HS-5 (cell line): ENCODE measurements at places on chromosomes 6 and 20.

DNA sequence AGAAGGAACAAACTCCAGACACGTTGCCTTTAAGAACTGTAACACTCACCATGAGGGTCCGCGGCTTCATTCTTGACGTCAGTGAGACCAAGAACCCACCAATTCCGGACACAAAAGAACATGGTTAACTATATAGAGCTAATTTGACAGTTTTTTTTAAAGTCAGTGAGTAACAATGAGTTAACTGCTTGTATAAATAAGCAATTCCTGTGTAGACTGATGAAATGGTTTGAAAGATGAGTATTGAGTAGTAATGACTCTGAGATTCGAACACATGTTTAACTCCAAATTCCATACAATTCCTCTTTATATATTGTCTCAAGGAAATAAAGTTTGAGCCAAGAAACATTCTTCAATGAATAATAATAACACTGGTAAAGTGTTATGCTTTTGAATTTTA is 478.0 kb downstream of the MMUT start:
- no peak for DNase-seq

DNA sequence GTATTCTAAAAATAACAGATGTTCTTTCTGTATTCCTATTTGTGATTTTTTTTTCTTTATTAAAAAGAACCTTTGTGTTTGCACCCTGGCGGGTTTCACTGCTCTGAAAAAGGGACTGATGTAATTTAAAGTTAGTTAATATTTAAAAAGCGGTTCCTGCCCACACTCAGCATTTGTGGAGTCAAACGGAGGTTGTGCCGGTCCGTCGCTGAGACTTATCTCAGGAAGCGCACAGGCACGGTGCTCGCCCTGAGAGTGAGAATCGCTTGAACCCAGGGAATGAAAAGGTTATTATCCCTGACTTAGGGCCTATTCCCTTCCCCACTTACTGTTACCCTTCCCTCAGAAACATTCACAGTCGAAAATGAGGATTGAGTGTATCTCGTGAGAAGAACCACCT is 366.7 kb downstream of the THBS2 start:
- no peak for DNase-seq

DNA sequence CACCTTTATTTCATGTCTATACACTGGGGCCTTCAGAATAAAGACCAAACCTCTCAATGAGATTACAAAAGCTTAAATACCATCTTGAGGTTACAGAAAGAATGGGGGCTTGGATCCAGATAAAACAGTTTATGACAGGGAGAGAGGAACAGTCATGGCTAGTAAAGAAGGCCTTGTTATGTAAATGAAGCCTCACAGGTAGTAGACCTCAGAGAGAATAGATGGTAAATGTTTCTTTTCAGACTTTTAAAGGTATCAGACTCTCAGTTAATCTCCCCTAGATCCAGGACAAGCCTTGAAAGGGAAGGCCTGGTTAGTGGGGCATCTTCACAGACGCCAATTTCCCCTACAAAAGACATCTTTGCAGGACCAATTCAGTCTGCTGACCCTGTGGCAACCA is 1325.6 kb downstream of the HACE1 start:
- DNase-seq = no peak

- DNase-seq = no peak
Observed at GRCh38 chr20:843912-844311, 10.4 kb downstream of the FAM110A start.

DNA sequence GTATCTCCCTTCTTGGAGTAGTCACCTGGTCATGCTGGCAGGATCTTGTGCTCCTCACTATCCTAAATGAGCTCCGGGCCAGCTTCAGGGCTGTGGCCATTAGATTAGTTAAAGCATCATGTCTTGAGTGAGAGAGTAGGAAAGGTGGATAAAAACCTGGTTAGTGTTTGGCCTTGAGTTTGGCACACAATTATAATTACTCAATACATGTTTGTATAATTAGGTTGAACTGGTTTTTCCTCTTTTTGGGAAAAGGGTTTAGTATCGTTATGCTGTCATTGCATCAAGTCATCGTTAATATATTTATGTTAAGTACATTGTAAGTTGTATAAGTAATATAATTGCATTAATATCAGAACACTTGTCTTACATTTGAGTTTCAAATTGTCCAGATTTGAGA is 126.3 kb downstream of the CDKAL1 start:
- no peak for DNase-seq

DNA sequence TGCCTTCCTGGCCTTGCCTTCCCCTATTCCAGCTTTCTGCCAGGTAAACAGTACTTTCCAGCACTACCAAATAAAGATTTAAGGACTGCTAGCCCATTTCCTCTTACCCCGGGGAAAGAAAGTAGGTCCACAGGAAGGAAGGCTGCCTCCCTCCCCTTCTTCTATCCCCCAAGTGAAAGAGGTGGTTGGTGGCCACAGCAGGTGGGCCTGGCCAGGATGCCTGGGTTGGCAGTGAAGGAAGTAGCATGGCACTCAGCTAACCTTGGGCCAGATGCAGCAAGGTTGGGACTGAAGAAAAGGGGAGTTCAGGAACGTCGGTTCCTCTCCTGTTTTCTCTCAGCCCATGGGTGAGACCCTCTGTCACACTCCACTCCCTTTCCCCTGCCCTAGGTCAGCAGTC is 8.9 kb downstream of the NFKBIL1 start:
- no peak for DNase-seq

DNA sequence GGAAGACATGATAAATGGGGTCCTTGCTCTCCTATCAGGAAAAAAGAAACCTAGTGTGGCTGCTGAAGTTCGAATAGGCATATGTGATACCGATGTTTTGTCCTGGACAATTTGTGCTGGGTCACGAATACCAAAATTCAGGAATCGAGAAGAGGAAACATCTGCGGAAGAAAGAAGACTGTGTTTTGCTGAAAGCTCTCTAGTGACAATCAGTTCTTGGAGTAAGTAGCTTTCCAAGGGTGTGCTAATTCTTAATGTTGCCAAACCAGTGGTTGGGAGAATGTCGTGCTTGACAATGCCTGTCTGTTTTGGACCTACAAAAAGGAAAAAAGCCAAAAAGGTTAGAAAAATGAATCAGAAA is 956.1 kb downstream of the PHF3 start:
- DNase-seq = no peak

DNA sequence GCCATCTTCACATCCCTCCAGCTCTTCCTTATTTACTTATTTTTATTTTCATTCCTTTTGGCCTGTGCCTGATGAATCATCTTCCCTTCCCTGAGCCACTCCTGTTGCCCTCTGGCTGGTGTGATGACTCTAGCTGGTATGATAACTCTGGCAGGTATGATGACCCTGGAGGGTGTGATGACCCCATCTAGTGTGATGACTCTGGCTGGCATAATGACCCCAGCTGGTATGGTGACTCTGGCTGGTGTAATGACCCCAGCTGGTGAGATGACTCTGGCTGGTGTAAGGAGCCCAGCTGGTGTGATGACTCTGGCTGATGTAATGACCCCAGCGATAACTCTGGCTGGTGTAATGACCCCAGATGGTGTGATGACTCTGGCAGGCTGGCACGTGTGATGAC is 426.8 kb downstream of the QKI start:
- DNase-seq = no peak

- no peak for DNase-seq
Observed at GRCh38 chr6:133170602-133171001, 70.6 kb upstream of the EYA4 start.

- no peak for DNase-seq
Observed at GRCh38 chr20:25324412-25324811, 66.2 kb downstream of the ABHD12 start.

DNA sequence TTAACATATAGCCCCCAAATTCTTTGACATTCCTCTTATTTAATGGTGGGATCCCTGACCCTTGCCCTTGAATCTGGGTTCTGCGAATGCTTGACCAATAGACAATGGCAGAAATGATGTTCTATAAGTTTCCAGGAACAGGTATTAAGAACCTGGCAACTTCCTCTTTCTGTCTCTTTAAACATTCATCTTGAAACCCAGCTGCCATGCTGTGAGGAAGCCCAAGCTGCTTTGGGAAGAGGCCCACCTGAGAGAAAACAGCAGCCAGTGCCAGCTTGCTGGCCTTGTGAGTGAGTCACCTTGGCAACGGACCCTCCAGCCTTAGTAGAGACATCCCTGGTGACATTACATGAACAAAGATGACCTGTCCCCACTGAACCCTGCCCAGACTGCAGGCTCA is 45.2 kb upstream of the RALY start:
- no peak for DNase-seq

DNA sequence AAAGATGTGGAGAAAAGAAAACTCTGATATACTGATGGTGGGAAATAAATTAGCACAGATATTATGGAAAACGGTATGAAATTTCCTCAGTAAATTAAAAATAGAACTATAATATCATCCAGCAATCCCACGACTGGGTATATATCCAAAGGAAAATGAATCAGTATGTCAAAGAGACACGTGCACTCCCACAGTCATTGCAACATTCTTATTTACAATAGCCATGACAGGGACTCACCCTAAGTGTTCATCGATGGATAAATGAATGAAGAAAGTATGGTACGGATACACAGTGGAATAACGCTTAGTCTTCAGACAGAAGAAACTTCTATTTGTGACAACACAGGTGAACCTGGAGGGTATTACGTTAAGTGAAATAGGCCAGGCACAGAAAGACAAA is 5.7 kb upstream of the ADTRP start:
- DNase-seq = no peak
